Panc1 (cell line): ENCODE measurements at places on chromosomes 1 and 21.

- no peak for DNase-seq
Measured at GRCh38 chr21:28547766-28548165, 444.9 kb downstream of the LTN1 start.

DNA sequence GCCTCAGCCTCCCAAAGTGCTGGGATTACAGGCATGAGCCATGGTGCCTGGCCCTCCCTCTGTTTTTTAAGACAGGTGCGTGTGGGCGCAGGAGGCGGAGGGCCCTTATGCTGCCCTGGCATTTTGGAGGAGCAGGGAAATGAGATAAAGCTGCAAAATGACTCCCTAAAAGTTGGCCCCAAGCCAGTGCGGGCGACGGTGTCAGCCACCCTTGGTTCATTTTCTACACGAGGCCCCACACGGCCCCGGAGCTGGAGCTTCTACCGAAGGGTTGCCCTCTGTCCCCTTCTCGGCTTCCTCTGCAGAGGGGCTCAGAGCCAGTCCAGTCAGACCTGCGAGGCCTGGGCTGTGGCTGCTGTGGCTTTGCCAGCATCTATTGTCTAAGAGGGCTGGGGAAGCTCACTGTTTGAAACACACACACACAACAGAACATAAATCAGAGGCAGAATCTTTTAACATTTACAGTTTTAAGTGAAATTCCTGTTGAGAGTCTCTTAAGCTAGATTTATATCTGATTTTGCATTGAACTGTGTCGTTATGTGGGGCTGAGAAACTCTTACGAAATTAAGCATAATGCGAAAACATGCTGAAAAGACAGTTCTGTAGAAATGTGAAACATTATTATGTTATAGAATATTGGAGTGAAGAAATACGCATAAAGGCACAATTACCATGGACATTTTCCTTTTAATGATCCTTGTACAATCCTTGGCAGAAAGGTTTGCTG lies 255.9 kb downstream of the CAMTA1 start:
- no peak for DNase-seq

GRCh38 chr1:8889925-8890785 lies 11.7 kb upstream of the ENO1 start:
- no peak for DNase-seq

GRCh38 chr1:85933961-85934360 lies 222.6 kb downstream of the COL24A1 start:
- no peak for DNase-seq

GRCh38 chr1:150022357-150022756 lies 11.8 kb upstream of the OTUD7B start:
- DNase-seq = no peak

DNA sequence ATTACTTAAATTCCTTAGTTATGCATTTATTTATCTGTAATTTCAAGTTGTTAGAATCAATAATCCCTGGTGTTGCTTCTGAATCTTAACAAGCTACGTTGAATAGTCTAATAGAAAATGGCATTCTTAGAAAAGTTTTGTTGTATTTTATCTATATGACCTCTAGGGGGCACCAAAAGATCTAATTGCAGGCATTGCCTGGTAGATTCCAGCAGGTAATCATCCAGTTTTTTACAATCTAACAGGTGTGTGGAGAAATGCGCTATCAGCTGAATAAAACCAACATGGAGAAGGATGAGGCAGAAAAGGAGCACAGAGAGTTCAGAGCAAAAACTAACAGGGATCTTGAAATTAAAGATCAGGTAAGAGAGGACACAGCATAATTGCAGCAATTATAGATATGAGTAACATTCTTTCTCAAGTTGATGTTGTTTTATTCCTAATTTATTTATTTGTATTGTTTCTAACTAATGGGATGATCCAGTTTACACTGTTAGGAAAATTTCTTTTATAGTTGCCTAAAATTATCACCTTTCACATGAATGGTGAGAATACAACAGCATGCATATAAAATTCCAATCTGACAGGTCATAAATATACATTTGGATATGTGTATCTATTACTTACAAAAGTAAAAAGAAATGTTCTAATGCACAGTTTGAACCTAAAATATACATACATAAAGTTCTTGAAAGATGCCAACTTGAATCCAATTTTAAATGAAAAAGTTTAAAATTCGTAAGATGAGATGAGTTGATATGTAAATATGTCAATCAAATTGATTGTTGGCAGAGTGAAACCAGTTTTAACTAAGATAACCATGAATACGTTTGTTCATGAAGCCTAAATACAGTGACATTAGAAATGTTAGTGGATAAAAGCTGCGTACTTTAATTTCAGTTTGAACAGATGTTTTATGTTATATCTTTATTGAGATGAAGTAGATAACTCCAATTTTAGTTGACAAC lies 88.4 kb downstream of the SDCCAG8 start:
- DNase-seq = peak; percentile 27

DNA sequence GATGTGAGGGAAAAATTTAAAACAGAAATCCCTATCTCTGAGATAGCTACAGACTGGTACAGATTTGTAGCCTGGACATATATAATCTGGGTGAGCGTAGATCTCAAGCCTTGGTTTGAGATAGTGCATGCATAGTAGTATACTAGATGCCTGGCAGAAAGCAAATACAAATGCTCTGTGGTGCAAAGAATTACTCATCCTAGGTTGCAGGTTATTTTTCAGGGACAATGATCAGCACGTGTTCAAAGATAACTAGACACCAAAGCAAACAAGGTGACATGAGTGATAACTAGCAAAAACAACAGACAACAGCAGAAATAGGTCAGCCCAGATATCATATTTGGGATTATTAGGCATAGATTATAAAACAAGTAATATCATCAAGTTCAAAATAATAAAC lies 292.5 kb downstream of the HLX start:
- DNase-seq = no peak

GRCh38 chr21:41500931-41501381 lies 7.0 kb downstream of the TMPRSS2 start:
- DNase-seq = no peak

GRCh38 chr1:212607913-212608391 lies 609 bp upstream of the ATF3 start:
- no peak for DNase-seq

GRCh38 chr1:32215629-32216480 lies 6.3 kb downstream of the TMEM234 start:
- no peak for DNase-seq

GRCh38 chr1:87437663-87438295 lies 109.1 kb downstream of the LMO4 start:
- no peak for DNase-seq

- no peak for DNase-seq
Measured at GRCh38 chr1:222263791-222264190, 284.1 kb downstream of the HHIPL2 start.

DNA sequence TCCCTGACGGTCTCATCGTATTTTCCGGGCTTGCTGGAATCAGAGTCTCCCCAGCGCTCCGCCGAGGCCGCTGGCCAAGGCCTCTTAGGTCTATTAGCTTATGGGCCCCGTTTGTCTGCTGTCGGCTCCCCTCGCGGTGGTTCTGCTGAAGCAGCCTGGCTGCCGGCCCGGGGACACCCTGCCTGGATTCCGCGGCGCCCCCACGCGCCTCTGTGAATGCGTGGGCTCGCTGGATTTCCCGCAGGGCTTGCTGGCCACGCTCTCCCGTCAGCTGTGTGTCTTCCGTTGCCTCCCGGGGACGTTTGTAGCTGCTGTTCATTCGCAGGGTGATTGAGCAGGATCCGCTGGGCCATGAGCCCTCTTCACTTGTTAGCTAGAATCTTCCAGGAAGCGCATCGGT lies 8.4 kb downstream of the LRRC3 start:
- no peak for DNase-seq

DNA sequence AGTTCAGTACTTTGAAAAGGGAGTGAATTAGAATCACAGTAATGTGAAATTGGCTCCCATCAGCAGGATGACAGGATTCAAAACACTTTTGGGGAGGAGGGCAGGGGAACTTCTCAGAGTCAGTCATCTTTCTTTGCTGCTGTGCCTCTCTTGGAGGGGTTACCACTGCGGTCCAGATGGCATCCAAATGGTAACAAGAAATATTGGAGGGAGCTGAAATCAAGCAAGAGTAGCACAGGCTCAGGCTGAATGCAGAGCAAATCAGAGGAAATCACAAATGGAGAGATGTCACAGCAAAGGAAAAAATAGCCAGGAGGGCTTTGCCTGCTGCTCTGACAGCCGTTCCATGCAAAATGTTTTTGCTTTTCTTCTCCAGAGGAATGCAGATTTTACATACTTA lies 75.0 kb upstream of the C8B start:
- DNase-seq = no peak

- no peak for DNase-seq
Measured at GRCh38 chr1:63772876-63773275, 941 bp upstream of the ROR1 start.

GRCh38 chr1:244896550-244896949 lies 32.2 kb upstream of the HNRNPU start:
- no peak for DNase-seq

DNA sequence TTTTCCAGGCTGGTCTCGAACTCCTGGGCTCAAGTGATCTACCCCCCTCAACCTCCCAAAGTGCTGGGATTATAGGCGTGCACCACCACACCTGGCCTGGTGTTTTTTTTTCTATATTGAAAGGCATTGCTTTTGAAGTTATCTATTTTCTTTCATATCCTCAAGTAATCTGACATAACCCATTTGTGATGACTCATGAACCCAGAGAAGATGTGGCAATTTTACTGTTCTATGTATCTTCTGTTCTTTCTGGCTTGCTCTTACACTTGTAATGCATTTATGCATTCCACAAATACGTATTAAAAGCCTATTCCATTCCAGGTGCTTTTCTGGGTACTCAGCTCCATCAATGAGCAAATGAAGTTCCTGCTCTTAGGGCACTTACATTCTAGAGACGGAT lies 29.9 kb upstream of the ERRFI1 start:
- DNase-seq = no peak

- DNase-seq = no peak
Measured at GRCh38 chr1:67126111-67126746, 8.5 kb downstream of the C1orf141 start.

DNA sequence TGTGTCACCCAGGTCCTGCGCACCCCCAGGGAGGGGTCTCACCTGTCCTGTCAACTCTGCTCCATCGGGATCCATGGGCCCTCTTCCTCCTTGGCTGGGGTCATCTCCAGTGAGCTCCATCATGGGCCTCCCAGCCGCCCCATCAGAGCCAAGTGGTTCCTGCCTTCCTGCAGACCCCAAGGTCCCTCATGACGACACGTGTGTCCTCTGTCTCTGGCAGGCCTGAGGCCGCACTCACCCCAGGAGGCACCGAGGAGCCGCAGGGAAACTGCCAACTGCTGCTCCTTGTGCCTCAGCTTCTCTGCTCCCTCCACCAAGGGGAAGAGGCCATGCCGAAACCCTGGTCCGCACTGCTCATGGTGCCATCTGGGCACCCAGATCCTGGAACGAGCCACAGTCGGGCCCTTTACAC lies 46.8 kb downstream of the COL18A1 start:
- DNase-seq = no peak
